Right lung (tissue), 10 donors: ENCODE measurements at places on chromosomes 4 and X.

GRCh38 chr4:55345054-55345453 lies 988 bp upstream of the SRD5A3 start:
- no peak for DNase-seq

DNA sequence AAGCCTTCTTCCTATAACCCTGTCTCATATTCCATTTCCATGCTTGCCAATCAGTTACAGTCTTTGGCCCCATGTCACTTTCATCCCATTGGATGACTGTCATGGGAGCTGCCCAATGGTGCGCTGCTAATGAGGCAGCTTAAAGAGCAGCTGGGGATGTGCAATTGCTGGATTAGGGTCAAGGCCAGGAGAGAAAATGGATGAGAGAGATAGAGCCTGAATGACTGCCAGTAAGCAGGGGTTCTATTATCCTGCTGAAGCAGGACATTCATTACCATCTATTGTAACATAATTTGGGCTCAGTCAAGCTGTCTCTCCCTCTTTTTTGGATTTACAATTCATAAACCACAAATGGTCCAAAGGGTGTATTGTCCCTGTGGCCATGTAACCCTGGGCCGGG lies 909.0 kb downstream of the CENPC start:
- no peak for DNase-seq

GRCh38 chr4:68272860-68273259 lies 27.4 kb upstream of the TMPRSS11B start:
- no peak for DNase-seq

DNA sequence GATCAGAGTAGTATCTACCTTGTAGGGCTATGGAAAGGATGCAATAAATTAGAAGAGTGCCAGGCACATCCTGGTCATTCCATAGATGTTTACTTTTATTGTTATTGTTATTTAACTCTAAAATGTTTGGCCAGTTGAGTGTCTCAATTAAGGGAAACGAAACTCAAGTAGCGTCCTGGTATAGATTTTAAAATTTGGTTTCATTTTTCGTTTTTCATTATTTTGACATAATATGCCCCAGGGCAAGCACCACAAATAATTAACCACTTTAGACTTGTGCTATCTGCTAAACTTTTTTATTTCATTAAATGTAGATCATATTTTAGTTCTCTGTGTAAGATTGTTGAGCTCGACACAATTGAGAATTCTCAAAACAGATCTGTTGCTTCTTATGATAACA lies 179.7 kb upstream of the PRPS2 start:
- no peak for DNase-seq
